Temporal lobe (tissue), 4 donors: ENCODE measurements at places on chromosomes 4 and X. TPM values are rescaled to one million over a fixed set of nuclear protein-coding genes. Genes with fewer than 3 reads are reported as not detected.

The MAGEB10 gene
- not detected for total RNA-seq

The SH3RF1 gene
- total RNA-seq = 11.1 TPM

The CENPVL2 gene
- 1.7 TPM for total RNA-seq

The CT45A10 gene
- not detected for total RNA-seq

The JCHAIN gene
- not detected for total RNA-seq

The SPANXB1 gene
- total RNA-seq = not detected

The DAPP1 gene
- total RNA-seq = 0.25 TPM

The MID1 gene
- total RNA-seq = 10.3 TPM

The CXorf49 gene
- total RNA-seq = not detected

The GPC4 gene
- total RNA-seq = 4.7 TPM

The PPARGC1A gene
- 3.9 TPM for total RNA-seq

The BDH2 gene
- 12.5 TPM for total RNA-seq

The NAP1L3 gene
- 100 TPM for total RNA-seq

The PPEF2 gene
- under 0.01 TPM for total RNA-seq

The MAGEC3 gene
- total RNA-seq = 0.25 TPM

The MAD2L1 gene
- total RNA-seq = 5.7 TPM

The HTRA3 gene
- total RNA-seq = 2.0 TPM

The ATP2B3 gene
- total RNA-seq = 7.1 TPM

The ZCCHC18 gene
- 21.6 TPM for total RNA-seq

The UGT2B15 gene
- not detected for total RNA-seq

The DMP1 gene
- under 0.01 TPM for total RNA-seq

The CPLX1 gene
- total RNA-seq = 2.0 TPM

The GABRG1 gene
- 21.9 TPM for total RNA-seq

The MGARP gene
- 0.49 TPM for total RNA-seq

The NLGN4X gene
- 44.0 TPM for total RNA-seq

The FRYL gene
- 67.9 TPM for total RNA-seq

The GRIA3 gene
- total RNA-seq = 57.3 TPM

The SLC10A3 gene
- total RNA-seq = 2.2 TPM
